ENCODE measurements at places on chromosomes 5 and 9. TPM values are rescaled to one million over a fixed set of nuclear protein-coding genes. Genes with fewer than 3 reads are reported as not detected.

DNA sequence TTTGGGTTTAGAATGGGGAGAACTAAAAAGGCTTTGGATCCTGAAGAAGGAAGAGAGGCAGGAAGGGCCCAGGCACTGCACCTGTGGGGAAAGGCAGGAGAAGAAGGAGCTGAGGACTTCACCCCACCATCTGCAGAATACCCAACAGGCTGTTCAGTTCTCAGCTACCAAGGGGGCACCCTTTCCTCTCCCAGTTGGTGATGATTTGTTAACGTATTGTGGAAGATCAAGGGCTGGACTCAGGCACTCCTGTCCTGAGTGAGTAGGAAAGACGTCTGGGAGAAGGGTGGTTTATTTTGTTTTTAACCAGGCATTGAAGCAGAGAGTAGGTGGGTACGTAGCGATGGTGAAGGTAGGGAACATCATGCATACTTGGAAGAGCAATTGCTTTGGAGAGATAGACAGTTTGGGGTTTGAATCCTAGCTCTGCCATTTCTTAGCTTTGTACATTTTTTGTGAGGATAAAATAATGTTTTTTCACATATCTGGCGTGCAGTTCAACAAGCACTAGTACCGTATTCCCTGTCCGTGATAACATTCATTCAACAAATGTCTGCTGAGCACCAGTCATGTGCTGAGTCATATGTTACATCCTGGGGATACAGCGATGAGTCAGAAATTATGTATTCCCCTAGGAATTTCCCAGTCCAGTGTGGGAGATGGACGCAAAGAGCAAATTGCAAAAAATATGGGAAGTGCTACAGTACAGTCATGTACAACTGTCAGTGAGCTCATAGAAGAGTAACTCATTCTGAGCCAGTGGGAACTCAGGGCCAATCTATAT, 2.1 kb downstream of the MSANTD3 start:
- no peak for DNase-seq

- DNase-seq: no peak
Measured at GRCh38 chr5:144465441-144465840, 294.8 kb downstream of the KCTD16 start.

- DNase-seq: no peak
Measured at GRCh38 chr5:4636378-4636777, 503.8 kb upstream of the ADAMTS16 start.

- no peak for DNase-seq
Measured at GRCh38 chr5:123997462-123998215, 485.7 kb downstream of the CSNK1G3 start.

GRCh38 chr9:15837079-15837679, 284.3 kb downstream of the CCDC171 start:
- DNase-seq: no peak

Gene IL4
- not detected for total RNA-seq

- no peak for DNase-seq
Measured at GRCh38 chr5:54881286-54882005, 103.9 kb downstream of the ESM1 start.

DNA sequence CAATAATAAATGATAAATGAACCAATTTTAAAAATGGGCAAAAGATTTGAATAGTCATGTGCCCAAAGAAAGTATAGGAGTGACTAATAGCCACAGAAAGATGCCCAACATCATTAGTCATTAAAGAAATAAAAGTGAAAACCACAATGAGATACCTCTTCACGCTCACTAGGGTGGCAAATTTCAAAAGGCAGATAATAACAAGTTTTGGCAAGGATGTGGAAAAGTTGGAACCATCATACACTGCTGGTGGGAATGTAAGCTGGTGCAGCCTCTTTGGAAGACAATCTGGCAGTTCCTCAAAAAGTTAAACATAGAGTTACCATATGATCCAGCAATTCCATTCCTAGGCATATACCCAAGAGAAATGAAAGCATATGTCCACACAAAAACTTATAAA, 1819.8 kb downstream of the MAT2B start:
- DNase-seq: no peak

Gene CDC20B
- not detected for total RNA-seq

Gene RGS7BP
- 2.3 TPM for total RNA-seq

GRCh38 chr9:133991214-133991921, 756 bp downstream of the VAV2 start:
- no peak for DNase-seq

Gene TUSC1
- total RNA-seq: 4.3 TPM

DNA sequence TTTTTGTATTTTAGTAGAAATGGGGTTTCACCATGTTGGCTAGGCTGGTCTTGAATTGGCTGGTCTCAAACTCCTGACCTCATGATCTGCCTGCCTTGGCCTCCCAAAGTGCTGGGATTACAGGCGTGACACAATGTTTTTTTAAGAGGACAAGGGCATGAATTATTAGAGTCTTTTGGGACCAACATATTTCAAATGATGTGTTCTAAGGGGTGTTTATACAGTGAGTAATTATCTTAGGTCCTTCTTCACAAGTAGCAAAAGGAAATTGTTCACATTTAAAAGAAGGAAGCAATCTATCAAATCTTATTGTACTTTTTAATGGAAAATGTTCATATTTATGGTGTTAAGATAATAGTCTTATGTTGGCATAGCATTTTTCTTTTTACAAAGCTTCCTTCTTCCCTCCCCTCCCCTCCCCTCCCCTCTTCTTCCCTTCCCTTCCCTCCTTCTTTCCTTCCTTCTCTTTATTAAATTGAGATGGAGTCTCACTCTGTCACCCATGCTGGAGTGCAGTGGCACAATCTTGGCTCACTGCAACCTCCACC, 6.7 kb downstream of the GNG10 start:
- DNase-seq: no peak

DNA sequence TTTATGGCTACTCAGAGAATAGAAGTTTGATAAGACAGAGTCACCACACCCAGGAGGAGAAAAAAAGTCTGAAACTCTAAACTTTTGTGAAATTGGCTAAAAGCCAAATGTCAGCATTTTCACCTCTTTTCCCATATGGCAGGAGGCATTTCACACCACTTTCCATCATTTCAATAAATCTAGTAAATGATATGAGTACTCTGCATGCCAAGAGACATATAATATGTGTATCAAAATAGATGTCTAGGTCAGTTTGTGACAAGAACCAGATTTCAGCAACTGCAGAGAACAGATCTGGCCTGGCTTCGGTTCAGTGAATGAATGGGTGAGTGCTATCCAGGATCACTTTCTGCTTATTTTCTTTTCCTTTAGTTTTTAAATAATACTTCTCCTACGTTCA, 470.8 kb downstream of the ENC1 start:
- DNase-seq: no peak

Gene LCN9
- 3.7 TPM for total RNA-seq

Gene SPINK4
- not detected for total RNA-seq

Gene REEP5
- total RNA-seq: 58.3 TPM

- no peak for DNase-seq
Measured at GRCh38 chr5:9156282-9156681, 389.6 kb downstream of the SEMA5A start.

Gene ZNF483
- 83.8 TPM for total RNA-seq

Gene FAXDC2
- 3.7 TPM for total RNA-seq

GRCh38 chr5:15585841-15586591, 86.0 kb downstream of the FBXL7 start:
- DNase-seq: no peak

DNA sequence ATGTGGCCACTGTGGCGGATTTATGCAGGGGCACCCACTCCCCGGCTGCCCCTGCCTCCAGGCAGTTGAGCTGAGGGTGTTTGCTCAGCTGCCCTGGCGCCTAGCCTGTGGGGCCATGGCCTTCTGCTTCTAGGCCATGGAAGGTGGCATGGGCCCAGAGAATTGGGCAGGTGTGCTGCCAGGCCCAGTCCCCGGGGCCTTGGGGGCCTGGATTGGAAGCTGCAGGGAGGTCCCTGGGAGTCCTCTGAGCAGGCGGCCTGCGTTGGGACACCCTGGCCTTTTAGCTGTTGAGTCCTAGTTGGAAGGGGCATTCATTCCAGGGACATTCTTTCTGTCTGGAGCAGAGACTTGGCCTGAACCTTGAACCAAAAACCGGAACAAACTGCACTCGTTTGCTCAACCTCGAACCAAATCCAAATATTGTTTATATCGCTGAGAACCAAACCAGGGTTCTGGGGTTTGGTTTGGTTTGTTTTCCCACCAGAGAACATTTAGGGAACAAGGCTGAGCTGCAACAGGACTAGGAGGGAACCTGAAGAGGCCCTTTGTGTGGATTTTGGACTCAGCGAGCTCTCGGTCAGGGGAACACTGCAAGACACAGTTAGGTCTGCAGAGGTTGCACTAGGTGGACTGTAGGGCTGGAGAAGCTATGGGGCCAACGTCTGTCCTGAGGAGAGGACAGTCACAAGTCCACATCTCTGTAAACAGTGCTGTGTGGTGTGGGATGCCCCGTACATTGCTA, 116.8 kb downstream of the BOD1 start:
- DNase-seq: no peak

Gene CDKN2A
- total RNA-seq: 0.69 TPM

- DNase-seq: no peak
Measured at GRCh38 chr5:26737348-26738265, 300.8 kb downstream of the CDH9 start.

Gene CNTRL
- total RNA-seq: 14.3 TPM

DNA sequence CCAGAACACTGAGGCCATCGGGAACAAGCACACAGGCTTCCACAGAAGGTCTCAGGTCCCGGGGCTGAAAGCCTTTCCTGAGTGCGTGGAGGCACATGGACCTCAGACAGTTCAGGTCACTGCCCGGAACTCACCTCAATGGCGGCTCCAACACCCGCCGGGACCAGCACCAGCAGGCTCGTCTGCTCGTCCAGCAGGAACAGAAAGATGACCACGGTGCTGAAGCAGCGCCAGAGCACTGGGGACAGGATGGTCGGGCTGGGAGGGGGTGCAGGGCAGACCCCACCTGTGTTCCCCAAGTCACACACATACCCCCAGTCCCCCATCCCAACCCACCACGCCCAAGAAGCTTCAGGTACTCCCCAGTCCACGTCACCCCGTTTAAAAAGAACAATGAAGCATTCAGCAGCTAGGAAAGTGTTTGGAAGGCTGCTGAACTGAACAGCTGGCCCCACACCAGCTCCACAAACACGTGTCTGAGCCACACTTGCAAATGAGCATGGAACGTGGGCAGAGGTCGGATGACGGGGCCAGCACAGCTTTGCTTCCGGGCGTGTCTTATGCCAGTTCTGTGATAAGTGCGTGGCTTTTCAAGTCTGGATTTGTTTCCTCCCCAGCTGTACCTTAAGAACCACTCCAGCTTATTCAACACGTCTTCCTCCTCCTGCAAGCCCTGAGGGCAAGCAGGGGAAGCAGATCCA, 14.6 kb downstream of the CLPTM1L start:
- DNase-seq: no peak

DNA sequence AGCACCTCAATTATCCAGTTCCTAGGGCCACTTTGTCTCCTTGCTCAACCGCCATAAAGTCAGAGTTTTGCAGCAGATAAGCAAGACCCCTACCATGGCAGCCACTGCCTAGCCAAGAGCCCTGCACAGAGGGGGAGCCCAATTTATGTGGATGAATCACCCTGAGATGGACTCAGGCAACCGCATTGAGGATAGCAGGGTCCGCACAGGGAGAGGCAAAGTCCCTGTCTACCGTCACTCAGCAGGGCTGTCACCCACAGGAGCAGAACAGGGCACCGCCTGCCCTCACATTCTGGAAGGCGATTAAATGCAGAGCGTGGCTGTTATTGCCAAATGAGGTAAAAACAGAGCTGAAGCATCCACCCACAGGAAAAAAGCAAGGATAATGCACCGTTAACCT, 1.7 kb downstream of the FBP2 start:
- no peak for DNase-seq

DNA sequence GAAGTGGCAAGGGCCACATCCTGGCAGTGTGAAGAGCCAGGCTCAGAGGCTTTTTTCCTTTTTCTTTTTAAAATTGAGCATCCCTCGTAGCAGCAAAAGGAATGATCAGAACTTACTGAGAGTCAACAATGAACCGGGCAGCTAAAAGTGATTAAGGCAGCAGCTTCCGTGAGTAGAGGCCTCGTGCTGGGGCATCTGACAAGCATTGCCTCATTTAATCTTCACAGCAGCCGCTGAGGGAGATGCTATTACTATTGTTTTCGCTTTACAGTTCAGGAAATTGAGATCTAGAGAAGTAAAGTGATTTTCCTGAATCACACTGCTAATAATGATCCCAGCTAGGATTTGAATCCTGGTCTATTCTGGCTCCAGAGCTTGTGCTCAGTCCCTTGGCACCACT, 30.7 kb upstream of the PTGS1 start:
- no peak for DNase-seq

Gene CAPSL
- total RNA-seq: not detected

All from H1 (cell line).